Activated T-helper 1 cell treated with Interleukin-2 at 50 U/mL for 16 hours (primary cell): ENCODE measurements at places on chromosomes 1 and 21.

DNA sequence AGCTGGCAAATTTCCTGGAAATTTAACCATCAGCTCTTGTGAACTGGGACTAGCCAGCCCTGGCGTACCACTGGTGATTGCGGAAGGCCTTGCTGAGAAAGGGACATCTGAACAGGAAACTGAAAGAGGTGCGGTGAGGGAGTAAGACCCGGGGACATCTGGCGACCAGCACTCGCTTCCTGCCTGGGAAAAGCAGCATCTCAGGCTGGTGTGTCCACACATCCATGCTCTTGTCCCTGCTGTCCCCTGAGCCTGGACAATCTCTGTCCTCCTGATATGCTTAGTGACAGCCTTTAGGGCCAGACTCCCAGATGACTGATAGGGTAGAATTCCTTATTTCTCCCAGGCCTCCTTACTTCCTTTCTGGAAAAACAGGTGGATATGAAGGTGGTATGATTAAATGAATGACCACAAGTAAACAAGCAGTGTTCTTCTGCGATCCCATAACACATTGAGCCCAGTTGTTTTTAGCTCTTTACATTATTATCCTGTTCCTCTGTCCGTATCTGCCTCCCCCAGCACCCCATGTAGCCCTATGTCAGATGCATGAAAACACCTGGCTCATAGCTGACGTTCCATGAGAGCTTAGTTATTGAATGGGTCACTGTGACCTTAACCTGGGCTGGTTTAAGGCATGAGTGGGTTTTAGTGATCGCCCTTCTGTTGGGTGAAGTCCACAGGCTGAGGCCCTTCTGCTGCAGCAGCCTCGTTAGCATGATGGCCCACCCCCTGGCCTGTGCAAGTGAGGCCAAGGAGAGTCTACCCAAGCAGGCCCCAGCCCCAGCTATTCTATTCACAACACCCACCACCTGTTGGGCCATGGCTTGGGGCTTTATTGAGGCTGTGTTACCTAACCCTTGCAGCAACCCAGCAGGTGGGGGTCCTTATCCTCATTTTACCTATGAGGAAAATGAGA lies 76.1 kb upstream of the GADD45A start:
- DNase-seq: no peak

GRCh38 chr1:179794146-179794545 lies 51.1 kb downstream of the FAM163A start:
- DNase-seq: no peak

GRCh38 chr1:234987415-234988154 lies 141.1 kb downstream of the TOMM20 start:
- DNase-seq: no peak

- DNase-seq: no peak
Observed at GRCh38 chr1:85495556-85495955, 30.6 kb upstream of the DDAH1 start.
